T-helper 17 cell (primary cell): ENCODE measurements at places on chromosomes 12 and 14. TPM values are rescaled to one million over a fixed set of nuclear protein-coding genes. Genes with fewer than 3 reads are reported as not detected.

APOF gene
- total RNA-seq = not detected

SERPINA10 gene
- not detected for total RNA-seq

TEP1 gene
- total RNA-seq = 36.9 TPM

TMEM229B gene
- total RNA-seq = 12.7 TPM

LRCOL1 gene
- not detected for total RNA-seq

LTB4R2 gene
- total RNA-seq = 23.3 TPM

RNASE7 gene
- not detected for total RNA-seq

TOMM20L gene
- total RNA-seq = not detected

RTL1 gene
- not detected for total RNA-seq

BEST3 gene
- total RNA-seq = not detected

PSMB11 gene
- not detected for total RNA-seq

CLEC2A gene
- total RNA-seq = not detected

LRP1-AS gene
- not detected for total RNA-seq

TMEM132C gene
- total RNA-seq = not detected

CRACR2A gene
- total RNA-seq = 52.8 TPM

STON2 gene
- total RNA-seq = 2.3 TPM

KIF5A gene
- 0.35 TPM for total RNA-seq

PTGDR gene
- 3.7 TPM for total RNA-seq

ZNF140 gene
- total RNA-seq = 10.9 TPM

C14orf93 gene
- 9.1 TPM for total RNA-seq

MYH6 gene
- not detected for total RNA-seq

RBP5 gene
- total RNA-seq = not detected

SDR9C7 gene
- not detected for total RNA-seq
